CD14-positive monocyte (primary cell): ENCODE measurements at places on chromosomes 1 and 21.

- no peak for DNase-seq
These were observed 151.8 kb downstream of the PTPRU start for GRCh38 chr1:29388170-29388569.

DNA sequence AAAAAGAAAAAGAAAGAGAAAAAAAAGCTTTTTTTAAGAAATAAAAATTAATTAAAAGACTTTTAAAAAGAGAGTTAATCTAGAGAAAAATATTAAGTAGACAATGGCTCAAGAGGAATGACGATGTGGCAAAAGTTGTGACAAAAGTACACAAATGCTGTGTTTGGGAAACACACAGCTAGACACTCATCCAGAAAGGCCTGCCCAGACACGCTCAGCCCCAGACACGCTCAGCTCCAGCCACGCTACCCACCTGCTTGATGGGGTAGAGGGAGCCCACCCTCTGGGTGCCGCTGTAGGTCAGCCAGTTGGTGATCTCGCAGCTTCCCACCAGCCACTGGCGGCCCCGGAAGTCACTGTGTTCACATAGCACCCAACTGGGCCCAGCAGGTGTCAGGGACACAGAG is 10.2 kb downstream of the CD52 start:
- DNase-seq = no peak

DNA sequence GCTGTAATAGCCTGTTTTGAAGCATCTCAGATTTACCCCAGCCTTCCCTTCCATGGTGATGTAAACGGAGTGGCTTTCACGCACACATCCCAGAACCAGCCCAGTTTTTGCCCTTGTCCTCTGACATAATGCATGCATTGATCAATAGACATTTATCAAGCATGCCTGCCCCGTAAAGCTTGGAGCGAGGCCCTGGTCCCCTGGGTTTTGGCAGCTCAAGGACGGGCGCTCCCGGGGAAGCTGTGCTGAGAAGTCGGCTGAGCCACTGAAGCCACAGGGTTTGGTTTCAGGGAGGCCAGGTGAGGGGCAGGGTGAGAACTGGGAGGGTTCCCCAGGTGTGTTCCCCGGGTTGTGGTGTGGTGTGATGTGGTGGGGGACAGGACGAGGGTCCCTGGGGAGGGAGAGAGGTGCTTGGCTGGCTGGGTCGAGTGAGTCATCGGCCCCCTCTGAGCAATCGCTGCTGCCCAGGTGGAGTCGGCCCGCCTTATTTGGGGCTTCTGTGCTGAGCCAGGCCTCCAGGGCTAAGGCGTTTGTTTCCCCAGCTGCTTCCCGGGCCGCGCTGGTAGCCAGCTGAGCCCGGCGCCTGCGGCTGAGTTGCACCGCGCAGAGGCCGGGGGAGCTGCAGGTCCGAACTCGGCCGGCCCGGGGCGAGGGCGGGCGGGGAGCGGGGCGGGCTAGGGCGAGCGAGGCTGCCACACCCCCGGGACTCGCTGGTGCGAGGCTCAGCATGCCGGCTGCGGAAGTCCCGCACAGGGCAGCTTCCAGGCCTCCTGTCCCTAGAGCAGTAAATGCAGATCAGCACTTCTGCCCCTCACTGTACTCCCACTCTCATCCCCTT is 23.6 kb downstream of the ATP2B4 start:
- peak; percentile 30 for DNase-seq

GRCh38 chr1:183234660-183235476 is 48.8 kb downstream of the LAMC2 start:
- DNase-seq = no peak

DNA sequence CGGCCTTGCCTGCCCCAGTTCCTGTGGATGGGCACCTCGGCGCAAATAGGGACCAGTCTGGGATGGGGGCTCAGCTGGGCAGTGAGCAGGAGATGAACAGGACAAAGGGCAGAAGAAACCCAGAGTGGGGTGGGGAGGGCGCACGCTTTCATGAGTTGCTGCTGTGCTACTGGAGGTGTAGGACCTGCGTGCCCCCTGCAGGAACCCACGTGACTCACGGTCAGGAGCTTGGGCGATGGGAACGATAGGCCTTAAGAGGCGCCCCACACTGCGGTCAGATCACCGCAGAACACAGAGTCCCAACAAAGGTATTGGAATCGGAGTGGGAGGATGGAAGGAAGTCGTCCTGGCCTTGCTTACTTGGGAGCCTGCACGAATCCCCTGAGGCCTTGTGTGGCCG is 17.2 kb downstream of the PRDM15 start:
- no peak for DNase-seq
